ENCODE measurements at places on chromosomes 2 and 18.
A peak's percentile ranks its signal among the peaks of the same experiment; 100 is the strongest.

DNA sequence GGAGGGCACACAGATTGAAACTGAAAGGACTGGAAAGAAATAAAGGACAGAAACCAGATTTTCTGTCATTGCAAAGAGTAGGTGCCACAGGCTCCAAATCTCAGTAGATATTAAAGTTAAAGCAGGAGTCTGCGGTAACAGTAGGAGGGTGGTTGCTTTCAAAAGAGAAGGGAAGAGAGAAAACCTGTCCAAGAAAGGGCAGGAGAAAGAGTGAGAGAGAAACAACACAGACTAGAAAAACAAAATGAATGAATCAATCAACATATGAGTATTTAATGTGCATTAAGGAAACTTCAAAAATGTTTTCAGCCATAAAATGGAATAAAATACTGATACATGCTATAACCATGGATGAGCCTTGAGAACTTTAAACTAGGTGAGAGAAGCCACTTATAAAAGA, 143.1 kb upstream of the CTAGE1 start:
- no peak for DNase-seq

DNA sequence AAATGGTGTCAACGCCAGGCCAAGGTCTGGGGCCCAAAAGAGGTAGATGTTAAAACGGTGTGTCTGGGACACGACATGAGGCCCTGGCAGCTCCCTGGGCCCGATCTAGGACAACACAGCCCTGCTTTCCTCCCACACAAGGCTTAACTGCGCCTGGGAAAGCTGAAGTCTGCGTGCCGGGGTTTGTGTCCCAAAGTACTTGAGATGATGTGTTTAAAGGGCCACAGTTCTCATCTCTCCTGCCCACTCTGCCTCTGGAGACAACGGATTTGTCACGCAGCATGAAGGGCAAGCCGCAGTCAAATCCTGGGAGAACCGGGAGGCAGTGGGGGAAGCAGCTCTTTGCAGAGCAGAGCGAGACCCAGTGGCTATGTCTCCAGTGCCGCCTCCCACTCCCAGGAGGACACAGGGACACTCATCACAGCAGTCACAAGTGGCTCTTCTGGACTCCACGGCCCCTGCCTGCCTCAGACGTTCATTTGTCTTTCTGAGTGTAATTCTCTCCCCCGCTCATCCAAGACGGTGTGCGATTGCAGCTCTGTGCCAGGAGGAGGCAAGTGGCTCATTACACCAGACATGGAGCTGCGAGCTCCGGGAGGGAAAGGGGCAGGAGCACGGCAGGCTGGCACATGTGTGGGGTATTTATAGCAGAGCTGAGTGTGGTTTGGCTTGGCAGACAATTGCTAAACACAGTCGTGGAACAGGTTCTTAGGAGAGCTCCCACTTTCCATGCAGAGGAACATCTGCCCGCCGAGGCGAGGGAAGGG, 57.7 kb upstream of the SEMA4C start:
- peak; percentile 83 for DNase-seq

DNA sequence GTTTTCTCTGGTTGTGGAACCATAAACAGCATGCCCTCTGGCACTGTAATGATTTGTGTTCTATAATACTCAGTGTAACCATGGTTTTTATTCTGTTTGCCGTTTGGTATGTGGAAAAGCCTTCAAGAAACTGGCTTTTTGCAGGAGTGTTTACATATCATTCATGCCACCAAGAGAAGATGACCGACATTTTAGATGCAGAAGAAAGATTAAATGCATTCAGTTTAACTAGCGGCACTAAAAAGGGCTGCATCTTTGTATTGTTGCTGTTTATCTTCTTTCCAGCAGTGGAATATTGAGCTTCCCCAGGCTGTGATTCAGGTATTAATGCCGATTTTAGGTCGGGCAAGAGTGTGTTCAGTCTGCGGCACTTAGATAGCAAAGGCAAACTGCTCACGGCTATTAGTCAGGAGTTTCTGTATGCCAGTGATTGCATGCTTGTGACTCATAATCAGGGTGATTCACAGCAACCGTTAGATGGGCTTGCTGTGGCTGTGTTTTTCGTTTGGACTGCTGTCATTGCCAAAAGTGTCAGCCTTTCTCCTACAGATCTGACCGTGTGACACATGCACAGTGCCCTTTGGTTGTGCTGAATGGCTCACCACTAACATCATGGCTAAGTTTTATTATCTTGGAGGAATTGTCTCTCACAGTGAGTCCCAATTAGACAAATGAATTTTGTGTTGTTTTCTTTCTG, 479.7 kb downstream of the PARD3B start:
- peak; percentile 12 for DNase-seq

- DNase-seq = no peak
Measured at GRCh38 chr2:238475566-238475965, 48.8 kb downstream of the ASB1 start.
